ENCODE measurements at places on chromosomes 13 and 19. TPM values are rescaled to one million over a fixed set of nuclear protein-coding genes. Genes with fewer than 3 reads are reported as not detected.

Gene BLVRB
- 8.2 TPM for total RNA-seq

Gene AMER2
- total RNA-seq: not detected

Gene RB1
- 26.5 TPM for total RNA-seq

DNA sequence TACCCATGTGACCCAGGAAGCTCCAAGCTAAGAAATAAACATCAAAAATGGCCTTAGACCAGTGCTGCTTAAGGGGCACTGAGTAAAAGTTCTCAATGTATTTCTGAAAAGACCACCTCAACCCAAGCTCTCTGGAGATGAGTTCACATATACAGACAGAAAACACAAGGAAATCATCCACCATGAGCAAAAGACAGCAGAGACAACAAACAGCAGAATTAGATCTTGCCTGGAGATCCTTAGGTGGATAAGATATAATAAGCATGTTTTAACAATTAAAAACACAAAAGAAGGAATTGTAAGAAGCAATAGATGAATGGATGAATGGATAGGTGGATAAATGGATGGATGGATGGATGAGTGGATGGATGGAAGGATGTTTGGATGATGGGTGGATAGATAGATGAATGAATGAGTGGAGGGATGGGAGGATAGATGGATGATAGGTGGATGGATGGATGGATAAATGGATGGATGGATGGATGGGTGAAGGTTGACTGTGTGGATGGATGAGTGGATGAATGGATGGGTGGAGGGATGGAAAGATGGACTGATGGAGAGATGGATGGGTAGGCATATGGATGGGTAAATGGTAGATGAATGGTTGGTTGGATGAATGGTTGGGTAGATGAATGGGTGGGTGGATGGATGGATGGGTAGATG, 9.6 kb upstream of the NMRK2 start:
- DNase-seq: no peak

GRCh38 chr13:20351281-20352022, 119.3 kb upstream of the GJB6 start:
- no peak for DNase-seq

DNA sequence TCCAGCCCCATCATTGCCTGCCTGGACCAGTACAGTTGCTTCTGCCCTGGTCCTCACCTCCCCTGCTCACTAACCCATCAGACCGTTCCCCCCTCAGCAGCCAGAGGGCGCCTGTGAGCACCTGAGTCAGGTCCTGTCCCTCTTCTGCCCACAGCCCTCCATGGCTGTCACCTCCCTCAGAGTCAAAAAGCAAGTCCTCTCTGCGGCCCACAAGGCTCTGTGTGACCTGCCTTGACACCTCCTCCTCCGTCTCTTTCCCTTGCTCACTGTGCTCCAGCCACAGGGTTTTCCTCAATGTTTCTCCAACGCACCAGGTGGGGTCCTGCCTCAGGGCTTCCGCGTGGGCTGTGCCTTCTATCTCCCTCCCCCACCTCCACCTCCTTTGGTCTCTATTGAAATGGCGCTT, 29.4 kb upstream of the PTPRS start:
- DNase-seq: peak; percentile 11

GRCh38 chr19:28435551-28436271, 777.2 kb downstream of the UQCRFS1 start:
- DNase-seq: no peak

DNA sequence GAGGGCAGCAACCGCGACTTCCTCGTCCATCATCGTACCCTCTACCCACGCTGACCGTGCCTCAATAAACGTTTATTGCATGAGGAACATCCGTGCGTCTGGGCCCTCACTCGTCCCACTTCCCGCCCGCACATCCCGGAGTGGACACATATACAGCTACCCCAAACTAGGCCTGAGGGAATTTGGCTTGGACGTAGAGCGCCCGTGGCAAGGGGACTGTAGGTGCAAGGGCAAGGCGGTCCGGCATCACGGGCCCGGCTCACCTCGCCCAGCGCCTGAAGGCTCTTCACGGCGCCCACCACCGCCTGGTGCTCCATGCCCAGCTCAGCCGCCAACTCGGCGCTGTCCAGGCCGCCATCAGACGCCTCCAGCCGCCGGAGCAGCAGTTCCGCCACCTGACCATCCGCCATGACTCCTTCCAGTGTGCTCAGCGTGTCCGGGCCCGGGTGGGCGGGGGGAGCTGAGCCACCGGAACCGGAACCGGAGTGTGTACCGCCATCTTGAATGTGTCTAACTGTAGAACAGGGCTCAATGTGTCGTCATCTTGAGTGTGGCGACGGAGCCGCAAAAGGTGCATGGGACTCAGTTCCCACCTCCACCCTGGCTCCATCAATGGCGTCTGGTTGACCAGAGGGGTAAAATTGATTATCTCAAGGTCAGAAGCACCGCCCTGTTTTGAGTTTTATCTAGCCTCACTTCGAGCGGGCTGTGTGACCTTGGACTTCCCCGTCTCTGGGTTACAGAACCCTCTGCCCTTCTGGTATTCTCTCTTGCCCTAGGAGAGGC, at the start of gene FARSA:
TSS of gene FARSA (minus strand) at position 425 of the 786 bp plus-strand sequence. CDS start at position 410, 15 bp downstream.
- peak; percentile 82 for DNase-seq

Measured in activated T-helper 1 cell treated with anti-CD3 and anti-CD28 coated beads, Interleukin-12 subunit alpha, Interleukin-12 subunit beta, Interleukin-2, Interleukin-4 antibody, amounts not matched to agents 30 ng/mL and 10 ng/mL and 1 ng/mL, durations not matched to agents 14 hours and 24 hours and 36 hours (primary cell).